GM12865 (cell line): ENCODE measurements at places on chromosomes 1 and 21.

DNA sequence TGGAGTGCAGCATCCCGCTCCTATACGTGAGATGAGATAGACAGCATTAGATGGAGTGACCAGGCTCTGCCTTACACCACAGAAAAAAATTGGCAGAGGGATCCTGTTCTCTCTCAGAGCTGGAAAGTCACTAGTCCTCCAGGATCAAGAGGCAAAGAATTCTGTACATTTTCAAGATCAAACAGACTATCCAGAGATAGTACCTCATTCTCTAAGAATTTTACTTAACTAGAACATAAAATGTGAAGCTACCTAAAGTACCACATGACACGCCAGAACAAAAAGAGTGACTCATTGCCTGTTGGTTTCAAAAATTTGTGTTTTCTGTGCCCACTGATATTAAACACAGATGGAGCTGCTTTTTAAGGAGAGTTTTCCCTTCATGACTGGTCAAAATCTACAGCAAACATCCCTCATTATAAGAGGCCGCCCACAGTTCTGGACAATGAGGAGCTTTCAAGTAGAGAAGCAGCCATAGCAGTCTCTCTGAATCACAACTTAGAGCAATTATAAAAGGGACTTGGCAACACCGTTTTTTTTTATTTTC, 32.3 kb downstream of the CD160 start:
- DNase-seq, result no peak

DNA sequence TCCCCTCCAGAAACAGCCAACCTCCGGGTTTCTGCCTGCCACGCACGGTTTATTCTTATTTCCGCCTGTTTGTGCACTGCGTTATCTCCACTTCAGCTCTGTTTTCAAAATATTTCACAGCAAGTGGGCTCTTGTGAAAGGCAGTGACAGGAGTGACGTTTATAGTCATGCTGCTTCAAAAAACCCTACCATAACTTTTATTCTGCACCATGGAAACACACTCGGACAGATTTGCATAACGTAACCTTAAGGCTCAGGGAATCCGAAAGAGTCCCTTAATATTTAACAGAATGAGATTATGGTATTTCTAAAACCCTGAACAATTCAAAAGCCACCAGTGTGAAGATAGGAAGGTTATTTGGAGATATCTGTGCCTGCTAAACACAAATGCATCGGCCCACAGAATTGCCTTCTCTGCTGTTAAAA, 782 bp upstream of the SDE2 start:
- DNase-seq, result peak; percentile 77

DNA sequence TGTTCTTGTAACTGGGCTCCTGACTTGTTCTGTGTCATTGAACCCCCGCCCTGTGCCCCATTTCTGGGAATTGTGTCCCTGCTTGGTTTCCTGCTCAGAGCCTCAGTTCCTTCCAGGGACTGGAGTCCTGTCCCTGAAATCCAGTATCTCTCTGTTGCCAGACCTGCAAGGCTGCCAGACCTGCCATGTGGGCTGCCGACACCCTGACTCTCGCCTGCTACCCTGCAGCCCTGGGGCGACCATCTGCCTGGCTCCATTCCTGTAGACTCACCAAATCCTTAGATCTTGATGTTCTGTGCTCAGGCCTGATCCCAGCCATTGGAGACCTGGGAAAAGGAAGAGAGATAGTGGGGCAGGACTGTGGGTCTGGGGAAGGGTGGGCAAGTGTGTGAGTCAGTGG, 383.3 kb upstream of the PROX1 start:
- no peak for DNase-seq

DNA sequence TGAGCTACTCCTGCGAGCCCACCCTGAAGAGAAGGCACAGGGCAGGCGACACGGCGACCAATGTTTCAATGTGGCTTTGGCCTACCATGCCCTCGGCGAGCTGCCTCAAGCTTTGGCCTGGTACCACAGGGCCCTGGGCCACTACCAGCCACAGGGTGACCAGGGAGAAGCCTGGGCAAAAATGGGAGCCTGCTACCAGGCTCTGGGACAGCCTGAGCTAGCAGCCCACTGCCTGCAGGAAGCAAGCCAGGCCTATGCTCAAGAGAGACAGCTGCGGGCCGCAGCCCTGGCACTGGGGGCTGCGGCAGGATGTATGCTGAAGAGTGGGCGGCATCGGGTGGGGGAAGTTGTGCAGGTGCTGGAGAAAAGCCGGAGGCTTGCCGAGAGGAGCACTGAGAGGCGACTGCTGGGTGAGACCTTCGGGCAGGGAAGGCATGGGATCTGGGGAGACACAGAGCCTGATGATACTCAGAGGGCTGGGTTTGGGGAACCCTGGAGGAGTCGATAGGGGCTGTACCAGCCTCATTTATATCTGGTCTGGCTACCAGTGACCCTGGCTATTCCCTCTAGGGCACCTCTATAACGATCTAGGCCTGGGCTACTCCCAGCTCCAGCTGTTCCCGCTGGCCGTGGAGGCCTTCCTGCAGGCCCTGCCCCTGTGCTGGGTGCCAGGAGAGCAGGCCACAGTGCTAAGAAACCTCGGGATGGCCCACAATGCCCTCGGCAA, 2.3 kb downstream of the TTC24 start:
- no peak for DNase-seq

DNA sequence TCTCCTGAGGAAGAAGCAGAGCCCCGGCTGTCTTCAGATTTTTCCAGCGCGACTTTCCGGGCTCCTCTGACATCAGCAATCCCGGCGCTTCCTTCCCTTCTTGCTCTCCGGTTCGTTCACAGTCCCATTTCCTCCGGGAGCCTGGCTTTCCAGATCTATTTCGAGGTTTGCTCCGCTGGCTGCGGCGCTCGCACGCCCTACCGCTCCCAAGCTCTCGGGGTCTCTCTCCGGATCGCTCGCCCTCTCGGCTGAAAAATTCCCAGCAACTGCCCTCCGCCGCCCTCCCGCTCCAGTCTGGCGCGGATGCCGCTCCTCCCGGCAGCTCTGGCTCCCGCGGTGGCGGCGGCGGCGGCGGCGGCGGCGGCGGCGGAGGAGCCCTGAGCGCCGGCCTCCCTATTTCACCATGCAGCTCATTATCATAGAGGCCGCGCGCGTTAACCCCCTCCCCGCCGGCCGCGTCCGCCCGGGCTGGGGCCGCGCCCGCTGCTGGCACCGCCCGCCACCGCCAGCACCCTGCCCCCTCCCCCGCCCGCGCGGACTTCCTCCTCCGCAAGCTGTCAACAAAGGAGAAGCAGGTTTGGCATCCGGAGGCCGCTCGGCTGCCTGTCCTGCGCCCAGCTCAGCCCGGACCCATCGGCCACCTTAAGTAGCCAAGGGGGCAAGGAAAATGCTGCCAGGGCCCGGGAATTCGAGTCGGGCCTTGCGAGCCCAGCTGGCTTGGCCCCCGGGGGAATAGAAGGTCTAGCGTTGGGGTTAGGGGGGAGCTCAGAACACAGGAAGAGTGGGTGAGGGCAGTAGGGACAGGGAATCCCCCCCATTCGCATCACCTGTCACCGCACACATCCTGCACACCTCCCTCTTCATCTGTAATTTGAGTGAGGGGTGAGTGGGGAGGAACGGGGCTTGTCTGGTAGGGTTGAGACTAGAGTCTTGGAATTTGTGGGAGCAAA, at the start of gene PLXNA2:
PLXNA2 (minus strand) TSS at position 418 of the 950 bp plus-strand sequence. CDS start 26,462 bp downstream, outside the sequence.
- peak; percentile 54 for DNase-seq

GRCh38 chr1:221165839-221166500, 286.7 kb downstream of the HLX start:
- DNase-seq, result no peak

- DNase-seq, result no peak
Measured at GRCh38 chr1:225974454-225974853, 24.7 kb downstream of the SDE2 start.

DNA sequence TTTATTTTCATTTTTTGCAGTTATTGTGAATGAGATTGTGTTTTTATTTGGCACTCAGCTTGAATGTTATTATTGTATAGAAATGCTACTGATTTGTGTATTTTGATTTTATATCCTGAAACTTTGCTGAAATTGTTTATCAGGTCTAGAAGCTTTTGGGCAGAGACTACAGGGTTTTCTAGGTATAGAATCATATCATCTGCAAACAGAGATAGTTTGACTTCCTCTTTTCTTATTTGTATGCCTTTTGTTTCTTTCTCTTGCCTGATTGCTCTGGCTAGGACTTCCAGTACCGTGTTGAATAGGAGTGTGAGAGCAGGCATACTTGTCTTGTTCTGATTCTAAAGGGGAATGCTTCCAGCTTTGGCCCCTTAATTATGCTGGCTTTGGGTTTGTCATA, 27.3 kb downstream of the ZNF691 start:
- DNase-seq, result no peak

DNA sequence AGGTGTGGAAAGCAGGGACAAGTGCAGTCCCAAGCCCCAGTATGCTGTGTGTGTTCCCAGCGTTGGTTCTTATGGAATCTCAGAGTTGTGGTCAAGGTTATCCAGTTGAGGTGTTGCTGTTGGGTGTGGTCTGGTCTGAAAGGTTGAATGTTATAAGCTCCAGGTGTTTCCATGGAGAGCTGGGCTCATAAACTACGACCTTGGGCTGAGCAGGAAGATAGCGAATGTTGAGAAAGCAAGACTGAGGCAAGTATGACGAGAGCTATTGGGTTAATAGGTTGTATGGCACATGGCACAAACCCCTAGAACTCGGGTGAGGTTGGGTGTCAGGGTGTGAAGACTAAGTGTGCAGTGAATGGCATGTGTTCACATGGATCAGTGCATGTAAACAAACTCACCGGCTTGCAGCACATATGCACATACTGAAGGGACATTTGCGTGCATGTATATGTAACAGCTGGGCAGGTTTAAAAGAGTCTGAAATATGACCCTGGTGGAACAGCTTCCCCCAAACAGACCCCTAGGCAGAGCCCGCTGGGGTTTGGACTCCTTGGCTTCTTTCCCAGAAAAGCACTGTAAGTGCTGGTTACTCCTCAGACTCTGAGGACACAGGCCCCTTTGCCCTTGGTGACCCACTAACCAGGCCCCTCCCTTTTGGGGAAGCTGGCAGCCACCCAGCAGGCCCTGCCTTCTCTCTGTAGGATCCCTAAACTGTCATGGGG, 117.5 kb downstream of the NAV1 start:
- DNase-seq, result no peak

- DNase-seq, result no peak
Measured at GRCh38 chr1:151840421-151840820, 801 bp upstream of the C2CD4D start.

- no peak for DNase-seq
Measured at GRCh38 chr1:199734186-199734585, 293.3 kb upstream of the NR5A2 start.

- DNase-seq, result no peak
Measured at GRCh38 chr21:38037416-38037815, 121.2 kb upstream of the KCNJ6 start.

- DNase-seq, result no peak
Measured at GRCh38 chr1:76336931-76337371, 262.4 kb downstream of the ST6GALNAC3 start.

GRCh38 chr1:209611771-209612570, 28.5 kb downstream of the CAMK1G start:
- peak; percentile 31 for DNase-seq

DNA sequence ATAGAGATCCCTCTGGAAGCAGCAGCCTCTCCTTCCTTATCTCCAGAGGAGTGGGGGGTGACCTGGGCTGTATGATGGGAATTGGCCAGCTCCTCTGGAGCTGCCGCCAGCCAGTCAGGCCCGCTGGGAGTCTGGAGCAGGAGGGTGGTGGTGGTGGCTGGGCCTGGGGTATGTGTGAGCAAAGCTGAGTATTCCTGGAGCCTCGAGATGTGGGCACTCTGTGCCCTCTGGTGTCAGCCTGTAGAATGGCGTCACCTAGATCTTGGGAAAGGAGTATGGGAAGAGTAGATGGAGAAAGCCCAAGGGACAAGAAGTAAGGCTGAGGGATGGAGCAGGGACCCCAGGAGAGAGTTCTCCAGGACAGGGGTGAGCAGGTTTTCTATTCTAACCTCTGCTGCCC, 16.0 kb downstream of the VANGL2 start:
- DNase-seq, result no peak

- no peak for DNase-seq
Measured at GRCh38 chr1:117138561-117138960, 17.0 kb upstream of the TRIM45 start.

DNA sequence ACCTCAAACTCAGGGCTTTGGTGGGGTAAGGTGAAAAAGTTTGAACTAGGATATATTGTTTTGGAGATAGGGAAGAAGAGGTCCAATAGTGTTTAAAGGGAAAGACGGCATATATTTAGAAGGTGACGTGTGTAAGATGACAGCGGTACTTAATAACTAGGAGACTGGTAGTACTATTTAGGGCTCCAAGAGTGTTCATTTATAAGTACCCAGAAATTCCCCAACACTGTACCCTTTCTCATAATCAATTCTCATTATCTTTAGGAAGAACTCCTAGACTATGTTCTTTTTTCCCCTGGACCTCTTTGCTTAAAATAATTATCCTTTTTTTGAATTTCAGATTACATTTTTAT, 1.5 kb downstream of the LYPLAL1 start:
- peak; percentile 26 for DNase-seq

DNA sequence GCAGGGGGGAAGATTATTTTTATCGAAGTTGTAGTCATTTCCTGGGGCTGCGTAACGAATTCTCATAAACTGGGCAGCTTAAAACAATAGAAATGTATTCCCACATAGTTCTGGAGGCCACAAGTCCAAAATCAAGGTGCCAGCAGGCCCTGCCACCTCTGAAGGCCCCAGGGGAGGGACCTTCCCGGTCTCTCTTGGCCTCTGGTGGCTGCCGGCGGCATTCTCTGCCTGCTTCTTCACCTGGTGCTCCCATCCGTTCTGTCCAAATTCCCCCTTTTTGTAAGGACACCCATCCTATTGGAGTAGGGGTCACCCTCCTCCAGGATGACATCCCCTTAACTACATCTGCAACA, 92.8 kb downstream of the PDE9A start:
- no peak for DNase-seq

DNA sequence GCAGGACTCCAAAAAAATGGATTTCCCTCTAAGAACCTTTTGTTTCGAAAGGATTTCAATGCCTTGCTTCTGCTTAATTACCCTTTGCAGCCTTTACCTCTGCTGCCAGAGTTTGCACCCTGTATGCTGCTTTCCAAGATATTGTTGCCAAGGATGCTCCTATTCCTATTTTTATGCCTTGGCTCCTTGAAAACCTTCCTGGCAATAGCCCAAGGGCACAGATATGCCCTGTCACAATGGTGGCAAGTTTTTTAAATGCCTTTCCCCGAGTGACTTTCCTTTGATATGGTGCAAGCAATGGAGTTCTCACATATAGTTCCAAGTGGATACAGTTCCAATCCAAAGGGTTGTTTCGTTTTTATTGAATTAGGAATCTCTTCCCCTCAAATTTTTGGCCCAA, 1983.0 kb downstream of the MRPL39 start:
- DNase-seq, result no peak

GRCh38 chr1:179440971-179441370, 75.2 kb downstream of the AXDND1 start:
- DNase-seq, result no peak

- DNase-seq, result no peak
Measured at GRCh38 chr1:42343049-42343448, 8.0 kb upstream of the FOXJ3 start.

GRCh38 chr1:46495778-46496177, 6.1 kb downstream of the DMBX1 start:
- no peak for DNase-seq

- DNase-seq, result no peak
Measured at GRCh38 chr1:3027611-3028371, 6.5 kb downstream of the ACTRT2 start.

- DNase-seq, result no peak
Measured at GRCh38 chr1:15692121-15692682, 8.1 kb downstream of the PLEKHM2 start.
